ENCODE measurements at places on chromosomes 2 and 18. TPM values are rescaled to one million over a fixed set of nuclear protein-coding genes. Genes with fewer than 3 reads are reported as not detected.

Gene CENPA
- total RNA-seq, result not detected

Gene REEP1
- 21.7 TPM for total RNA-seq

Gene CPO
- total RNA-seq, result not detected

Gene ESCO1
- 9.4 TPM for total RNA-seq

Gene AGXT
- not detected for total RNA-seq

Gene ACSL3
- total RNA-seq, result 37.4 TPM

Gene ZNF804A
- total RNA-seq, result not detected

Measured in cardiac septum (tissue), 1 donor.